KBM-7 (cell line): ENCODE measurements at places on chromosomes 11 and 22.
A peak's percentile ranks its signal among the peaks of the same experiment; 100 is the strongest.

DNA sequence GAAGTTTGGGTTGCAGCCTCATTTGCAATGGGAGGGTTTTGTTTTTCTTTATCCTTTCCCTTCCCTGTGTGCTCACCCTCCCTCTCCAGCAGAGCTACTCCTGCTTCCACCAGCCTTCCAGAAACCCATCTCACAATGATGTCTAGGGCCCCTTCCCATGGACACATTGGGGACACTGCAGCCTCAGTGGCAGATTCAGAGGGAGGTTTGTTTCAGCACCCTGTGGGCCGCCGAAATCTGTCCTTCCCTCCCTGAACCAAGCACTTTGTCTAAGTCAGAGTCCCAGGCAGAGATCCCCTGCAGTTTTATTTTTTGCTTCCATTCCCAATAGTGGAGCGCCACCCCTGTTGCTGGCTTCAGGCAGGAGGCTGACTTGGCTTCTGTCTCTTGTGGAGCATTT lies 8.6 kb upstream of the SYNGR1 start:
- DNase-seq: no peak

- DNase-seq: no peak
These were observed 114.4 kb downstream of the PTPRJ start for GRCh38 chr11:48094643-48095339.

DNA sequence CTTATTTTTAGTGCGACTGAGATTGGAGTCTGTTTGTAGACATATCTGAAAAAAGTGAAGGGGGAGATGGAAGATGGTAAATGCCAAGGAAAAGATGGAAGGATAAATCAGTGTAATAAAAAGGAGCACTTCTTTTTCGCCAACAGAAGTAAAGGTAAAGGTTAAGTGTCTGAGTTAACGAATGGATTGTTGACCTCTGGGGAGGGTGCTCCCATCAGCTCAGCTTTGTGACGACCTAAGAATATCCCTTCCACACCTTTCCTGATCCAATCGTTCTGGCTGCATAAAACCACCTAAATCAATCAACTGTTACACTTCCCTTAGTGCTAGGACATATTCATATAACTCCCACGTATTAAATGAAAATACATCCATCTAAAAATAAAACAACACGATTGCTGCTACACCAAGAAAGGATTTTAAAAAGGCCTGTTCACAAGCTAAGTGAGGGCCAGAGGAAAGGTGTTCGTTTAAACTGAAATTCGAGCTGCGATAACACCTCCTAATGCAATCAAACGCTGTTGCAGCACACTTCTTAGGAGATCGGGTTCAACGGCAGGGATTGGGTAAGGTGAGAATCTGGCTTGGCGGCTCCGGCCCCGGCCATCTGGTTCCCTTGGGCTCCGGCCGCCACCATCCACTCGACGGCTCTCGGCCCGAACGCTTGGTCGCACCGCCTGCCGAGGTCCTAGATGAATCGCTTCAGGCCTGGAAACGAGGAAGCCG lies 658 bp downstream of the C11orf71 start:
- no peak for DNase-seq

- DNase-seq: no peak
These were observed 303.6 kb downstream of the SOX6 start for GRCh38 chr11:16052750-16053149.

DNA sequence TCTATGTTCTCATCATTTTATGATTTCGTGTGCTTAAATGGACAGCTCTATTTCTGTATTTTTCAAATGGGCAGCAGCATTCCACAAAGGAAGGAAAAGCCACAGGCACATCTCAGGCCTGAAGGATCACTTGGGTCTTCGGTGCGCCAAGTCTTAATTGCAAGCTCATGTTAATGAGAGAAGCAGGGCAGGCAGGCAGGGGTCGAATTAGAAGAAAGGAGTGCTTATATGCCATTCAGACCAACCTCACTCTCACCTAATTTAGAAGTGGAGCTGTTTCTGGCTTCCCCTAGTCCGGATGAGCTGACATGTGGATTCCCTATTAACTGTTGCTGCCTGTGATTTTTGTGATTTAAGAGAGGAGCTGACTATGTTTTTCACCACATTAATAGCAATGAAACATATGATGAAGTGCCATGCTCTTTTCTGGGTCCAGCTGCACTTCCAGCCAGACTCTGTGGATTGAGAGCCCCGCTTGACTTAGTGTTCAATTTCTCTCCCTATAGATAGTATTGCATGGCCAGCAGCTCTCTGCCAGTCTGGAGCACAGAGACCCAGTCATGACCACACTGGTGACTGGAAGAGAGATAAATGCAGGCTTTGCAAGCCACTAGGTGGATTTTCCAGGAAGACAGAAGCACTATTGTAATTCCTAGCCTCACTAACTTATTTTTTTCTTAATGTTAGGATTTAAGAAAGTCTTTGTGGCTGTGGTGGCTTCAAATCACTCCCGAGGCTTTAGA lies 373.9 kb upstream of the FAT3 start:
- no peak for DNase-seq

GRCh38 chr11:120810251-120810650 lies 213.7 kb upstream of the TBCEL start:
- DNase-seq: no peak

- peak; percentile 75 for DNase-seq
These were observed at the start of gene RNH1 for GRCh38 chr11:506995-507726. Gene RNH1, minus strand, starts transcription at chr11:507242. Its CDS starts 5,080 bp downstream, at chr11:502162.

- DNase-seq: peak; percentile 59
These were observed 153.9 kb downstream of the TEAD1 start for GRCh38 chr11:12827929-12828812.

DNA sequence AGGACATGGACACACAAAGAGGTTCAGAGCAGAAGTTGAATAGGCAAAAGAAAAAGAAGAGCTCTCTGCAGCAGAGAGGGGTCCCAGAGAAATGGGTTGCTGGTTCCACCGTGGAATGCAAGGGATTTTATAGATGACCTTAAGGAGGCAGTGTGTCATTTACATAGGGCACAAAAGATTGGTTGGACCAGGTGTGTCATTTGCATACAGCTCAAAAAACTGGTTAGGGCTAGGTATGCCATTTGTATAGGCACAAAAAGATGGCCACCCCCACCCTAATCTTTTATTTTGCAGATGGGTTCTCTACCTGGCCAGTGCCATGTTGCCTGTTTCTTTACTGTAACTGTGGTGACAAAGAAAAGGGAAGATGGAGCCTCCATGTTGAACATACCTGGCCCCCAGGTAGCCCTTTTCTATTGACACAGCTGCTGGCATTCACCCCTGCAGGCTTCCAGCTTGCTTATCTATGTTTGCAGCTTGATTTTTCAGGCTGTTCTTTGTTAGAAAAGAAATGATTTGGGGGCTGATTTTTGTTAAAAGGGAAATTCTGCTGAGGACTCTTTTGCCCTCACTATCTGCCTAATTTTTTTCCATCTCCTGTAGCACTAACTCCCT lies 3.1 kb upstream of the CAVIN3 start:
- DNase-seq: no peak

DNA sequence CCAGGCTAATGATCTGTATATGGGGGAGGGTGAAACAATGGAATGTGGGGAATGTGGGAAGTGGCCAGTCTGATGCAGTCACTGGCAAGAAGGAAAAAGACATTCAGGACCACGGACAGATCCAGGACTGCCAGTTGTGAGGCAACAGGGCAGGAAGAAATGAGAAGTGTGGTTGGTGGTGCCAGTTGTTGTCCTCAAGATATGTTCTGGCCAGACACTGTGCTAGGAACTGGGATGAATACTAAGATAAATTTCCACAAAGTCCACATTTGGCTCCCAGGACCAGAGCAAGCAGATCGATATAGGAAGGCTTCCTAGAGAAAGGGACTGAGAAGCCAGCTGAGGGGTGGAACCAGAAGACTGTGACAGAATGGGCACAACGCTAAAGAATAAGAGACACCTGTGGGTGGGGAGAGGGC lies 6.8 kb upstream of the TPBGL start:
- DNase-seq: peak; percentile 65

DNA sequence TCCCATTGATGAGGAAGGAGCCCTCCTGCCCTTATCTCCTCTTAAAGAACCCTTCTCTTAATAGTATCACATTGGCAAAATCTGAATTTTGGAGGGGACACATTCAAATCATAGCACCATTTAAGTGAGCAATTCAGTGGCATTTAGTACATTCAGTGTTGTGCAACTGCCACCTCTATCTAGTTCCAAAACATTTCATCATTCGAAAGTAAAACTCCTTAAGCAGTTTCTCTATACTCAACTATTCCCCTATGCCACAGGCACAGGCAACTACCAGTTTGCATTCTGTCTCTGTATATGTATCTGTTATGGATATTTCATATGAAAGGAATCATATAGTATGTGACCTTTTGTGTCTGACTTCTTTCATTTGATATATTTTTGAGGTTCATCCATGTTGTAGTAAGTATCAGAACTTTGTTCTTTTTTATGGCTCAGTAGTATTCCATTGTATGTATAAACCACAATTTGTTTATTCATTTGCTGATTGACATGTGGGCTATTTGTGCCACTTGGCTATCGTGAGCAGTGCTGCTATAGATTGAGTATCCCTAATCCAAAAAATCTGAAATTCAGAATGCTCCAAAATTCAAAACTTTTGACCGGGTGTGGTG lies 22.9 kb downstream of the FAR1 start:
- DNase-seq: no peak

DNA sequence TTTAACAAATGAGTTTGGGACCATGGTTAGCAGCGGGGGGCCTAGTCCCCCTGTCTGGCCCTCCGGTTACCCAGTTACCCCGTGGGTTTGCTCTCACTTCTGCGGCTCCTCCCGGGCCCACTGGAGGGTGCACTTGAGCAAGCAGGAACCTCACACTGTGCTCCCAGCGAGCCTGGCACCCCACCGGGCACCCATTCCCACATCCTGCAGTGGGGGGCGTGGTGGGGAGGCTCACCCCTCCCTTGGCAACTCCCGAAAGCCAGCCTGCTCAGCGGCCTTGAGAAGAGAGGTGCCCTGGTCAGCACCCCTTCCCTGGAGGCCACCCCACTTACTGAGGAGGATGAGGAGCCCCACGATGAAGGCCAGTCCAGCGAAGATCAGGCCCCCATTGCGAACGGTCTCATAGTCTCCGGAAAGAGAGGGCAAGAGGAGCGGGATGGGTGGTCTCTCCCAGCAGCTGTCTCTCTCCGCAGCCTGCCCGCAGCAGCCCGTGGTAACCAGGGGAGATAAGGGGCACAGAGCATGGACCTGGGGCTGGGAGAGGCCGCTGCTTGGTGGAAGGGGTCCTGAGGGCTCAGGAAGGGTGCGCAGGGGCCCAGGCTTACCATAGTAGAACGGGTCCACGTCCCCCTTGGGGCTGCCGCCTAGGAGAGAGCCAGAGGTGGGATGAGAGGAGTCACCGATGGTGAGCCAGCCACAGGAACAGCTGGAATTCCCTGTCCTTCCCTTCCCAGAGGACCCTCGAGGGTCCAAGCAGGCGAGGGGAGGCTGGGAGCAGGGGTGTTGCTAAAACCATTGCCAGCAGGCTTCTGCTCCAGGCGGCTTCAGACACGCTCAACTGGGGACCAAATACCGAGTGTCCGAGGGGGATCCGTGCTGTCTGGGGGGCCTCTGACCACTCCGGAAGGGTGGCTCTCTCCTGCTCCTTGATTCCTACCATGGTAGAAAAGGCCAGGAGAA lies 2.2 kb downstream of the FXYD2 start:
- DNase-seq: no peak

- DNase-seq: no peak
These were observed 23.6 kb downstream of the MYEOV start for GRCh38 chr11:69317401-69318092.

- no peak for DNase-seq
These were observed 9.9 kb upstream of the SEC14L3 start for GRCh38 chr22:30481711-30482110.

- DNase-seq: no peak
These were observed 11.3 kb downstream of the C11orf21 start for GRCh38 chr11:2290351-2290841.

DNA sequence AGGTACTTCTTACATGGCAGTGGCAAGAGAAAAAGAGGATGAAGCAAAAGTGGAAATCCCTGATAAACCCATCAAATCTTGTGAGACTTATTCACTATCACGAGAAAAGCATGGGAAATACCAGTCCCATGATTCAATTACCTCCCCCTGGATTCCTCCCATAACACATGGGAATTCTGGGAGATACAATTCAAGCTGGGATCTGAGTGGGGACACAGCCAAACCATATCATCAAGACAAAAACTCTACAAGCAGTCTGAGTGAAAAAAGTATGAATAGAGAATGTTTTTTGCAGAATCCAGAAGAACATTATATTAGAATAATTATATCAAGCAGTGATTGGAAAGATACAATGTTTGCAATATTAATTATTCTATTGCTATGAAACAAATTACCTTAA lies 893.7 kb downstream of the FAM181B start:
- no peak for DNase-seq
